ENCODE measurements at places on chromosomes 3 and 15.
A peak's percentile ranks its signal among the peaks of the same experiment; 100 is the strongest.

DNA sequence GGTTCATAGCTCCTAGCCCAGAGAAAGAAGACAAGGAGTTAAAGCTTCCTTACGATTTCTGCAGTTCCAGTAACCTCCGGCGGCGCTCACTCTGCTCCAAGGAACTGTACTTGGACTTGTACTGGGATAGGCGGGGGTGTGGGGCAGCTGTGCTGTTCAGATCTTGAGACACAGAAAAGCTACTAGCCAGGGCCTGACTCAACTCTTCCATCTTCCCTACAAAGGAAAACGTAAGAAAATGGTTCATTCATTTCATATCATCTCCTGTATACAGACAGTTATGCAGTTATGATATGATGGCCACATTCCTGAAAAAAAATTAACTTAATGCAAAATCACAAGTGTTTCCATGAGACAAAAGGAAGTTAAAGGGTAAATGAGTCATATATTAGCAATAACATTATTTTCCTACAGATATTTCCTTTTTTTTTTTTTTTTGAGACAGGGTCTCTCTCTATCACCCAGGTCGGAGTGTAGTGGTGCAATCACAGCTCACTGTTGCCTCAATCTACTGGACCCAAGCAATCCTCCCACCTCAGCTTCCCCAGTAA, 4.6 kb downstream of the SNUPN start:
- peak overlapping the region; percentile 69 for H3K4me3 ChIP-seq
- no peak for DNase-seq
- peaks cover 49% of the 10 kb centered on the region for H3K4me1 ChIP-seq
- peaks cover 39% of the 10 kb centered on the region for H3K36me3 ChIP-seq

- DNase-seq: no peak
- H3K4me3 ChIP-seq: no peak overlapping the region
- no peak overlapping the region for H3K27ac ChIP-seq
- H3K27me3 ChIP-seq: no peaks in the 10 kb centered on the region
Observed at GRCh38 chr3:100968932-100969906, 24.0 kb downstream of the ABI3BP start.

DNA sequence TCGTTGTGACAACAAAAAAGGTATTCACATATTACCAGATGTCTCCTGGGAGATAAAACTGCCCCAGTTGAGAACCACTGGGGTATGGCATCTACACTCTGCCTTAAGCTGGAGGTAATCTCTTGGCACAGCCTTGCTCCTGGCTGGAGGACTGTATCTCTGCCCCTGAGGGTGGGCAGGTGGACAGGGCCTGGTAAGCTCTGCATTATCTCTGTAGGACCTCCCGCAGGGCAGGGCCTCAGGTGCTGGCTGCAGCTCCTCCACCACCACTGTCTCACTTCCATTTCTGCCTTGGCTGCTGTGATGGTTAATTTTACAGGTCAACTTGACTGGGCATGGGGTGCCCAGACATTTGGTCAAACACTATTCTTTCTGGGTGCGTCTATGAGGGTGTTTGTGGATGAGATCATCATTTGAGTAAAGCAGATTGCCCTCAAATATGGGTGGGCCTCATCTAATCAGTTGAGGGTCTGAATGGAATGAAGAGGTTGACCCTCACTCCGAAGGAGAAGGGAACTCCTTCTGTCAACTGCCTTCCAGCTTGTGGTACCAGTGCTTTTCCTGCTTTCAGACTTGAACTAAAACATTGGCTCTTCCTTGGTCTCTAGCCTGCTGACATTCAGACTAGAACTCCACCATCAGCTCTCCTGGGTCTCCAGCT, 9.8 kb upstream of the RHCG start:
- no peak for DNase-seq
- no peaks in the 10 kb centered on the region for H3K36me3 ChIP-seq
- H3K4me1 ChIP-seq: no peaks in the 10 kb centered on the region
- H3K27ac ChIP-seq: no peak overlapping the region
- H3K4me3 ChIP-seq: no peak overlapping the region

- H3K27me3 ChIP-seq: no peaks in the 10 kb centered on the region
- DNase-seq: no peak
- H3K36me3 ChIP-seq: no peaks in the 10 kb centered on the region
- H3K27ac ChIP-seq: no peak overlapping the region
- H3K4me3 ChIP-seq: no peak overlapping the region
Observed at GRCh38 chr15:97144377-97144711, 813.8 kb downstream of the NR2F2 start.

GRCh38 chr3:55636300-55637195, 149.4 kb upstream of the WNT5A start:
- H3K4me1 ChIP-seq: peaks cover 6% of the 10 kb centered on the region
- no peak overlapping the region for H3K27ac ChIP-seq
- no peaks in the 10 kb centered on the region for H3K36me3 ChIP-seq
- no peak overlapping the region for H3K4me3 ChIP-seq
- H3K27me3 ChIP-seq: no peaks in the 10 kb centered on the region

GRCh38 chr15:101329867-101330380, 34.9 kb upstream of the SNRPA1 start:
- H3K27ac ChIP-seq: no peak overlapping the region
- no peak for DNase-seq
- no peak overlapping the region for H3K4me3 ChIP-seq
- peaks cover 2% of the 10 kb centered on the region for H3K36me3 ChIP-seq
- peaks cover 14% of the 10 kb centered on the region for H3K4me1 ChIP-seq
- peaks cover 4% of the 10 kb centered on the region for H3K27me3 ChIP-seq

DNA sequence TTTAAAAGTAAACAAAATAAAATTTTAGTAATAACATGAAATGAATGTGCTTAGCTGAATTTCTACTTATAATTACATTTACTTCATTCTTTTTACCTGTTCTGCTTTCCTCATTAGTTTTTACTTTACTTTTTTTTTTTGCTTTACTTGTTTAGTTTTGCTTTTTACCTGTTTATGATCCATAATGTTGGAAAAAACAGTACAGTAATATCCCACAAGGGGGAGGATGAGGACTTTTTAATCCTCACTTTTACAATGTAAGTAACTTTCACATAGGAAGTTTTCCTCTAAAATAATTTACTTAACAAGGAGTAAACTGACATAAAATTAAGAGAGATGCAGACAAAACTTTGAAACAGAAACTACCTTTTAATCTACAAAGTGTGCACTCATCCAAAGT, 268.7 kb downstream of the TBC1D5 start:
- peaks cover 5% of the 10 kb centered on the region for H3K36me3 ChIP-seq
- DNase-seq: no peak
- H3K4me1 ChIP-seq: no peaks in the 10 kb centered on the region
- H3K27me3 ChIP-seq: no peaks in the 10 kb centered on the region

Measured in activated naive CD8-positive, alpha-beta T cell treated with anti-CD3 and anti-CD28 coated beads, Interleukin-2, amount 50 U/mL, for 24 hours (primary cell).